ENCODE measurements at places on chromosomes 5 and 9.
A peak's percentile ranks its signal among the peaks of the same experiment; 100 is the strongest.

- no peak for DNase-seq
Observed at GRCh38 chr5:149725296-149725695, 4.8 kb upstream of the PPARGC1B start.

DNA sequence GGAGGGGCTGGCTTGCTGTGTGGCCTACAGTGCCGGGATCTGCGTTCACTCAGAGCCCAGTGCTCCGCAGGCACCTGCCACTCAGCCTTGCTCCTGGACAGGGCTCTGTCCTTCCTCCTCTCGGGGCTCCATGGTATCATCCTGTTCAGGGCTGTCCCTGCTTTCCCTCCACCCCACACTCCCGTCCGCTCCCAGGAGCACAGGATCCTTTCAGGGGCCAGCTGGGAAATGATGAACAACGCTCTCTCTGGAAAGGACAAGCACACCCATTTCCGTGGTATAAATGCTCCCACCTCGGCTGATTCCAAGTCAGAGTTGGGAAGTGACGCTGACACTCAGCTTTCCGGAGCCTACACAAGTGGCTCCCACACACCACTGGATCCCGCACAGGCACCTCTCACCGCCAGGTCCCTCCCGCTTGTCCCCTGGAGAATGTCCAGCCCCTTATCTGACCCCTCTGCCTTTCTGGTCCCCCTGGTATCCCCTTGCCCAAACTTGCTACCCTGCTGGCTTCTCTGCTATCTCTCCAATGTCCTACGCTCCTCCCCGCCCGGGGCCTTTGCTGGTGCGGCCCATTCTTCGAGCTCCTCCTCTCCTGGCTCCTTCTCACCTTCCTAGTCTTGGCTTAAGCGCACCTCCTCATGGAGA is 21.3 kb downstream of the HMCN2 start:
- no peak for DNase-seq

- no peak for DNase-seq
Observed at GRCh38 chr9:78986446-78986845, 585.3 kb upstream of the TLE4 start.

DNA sequence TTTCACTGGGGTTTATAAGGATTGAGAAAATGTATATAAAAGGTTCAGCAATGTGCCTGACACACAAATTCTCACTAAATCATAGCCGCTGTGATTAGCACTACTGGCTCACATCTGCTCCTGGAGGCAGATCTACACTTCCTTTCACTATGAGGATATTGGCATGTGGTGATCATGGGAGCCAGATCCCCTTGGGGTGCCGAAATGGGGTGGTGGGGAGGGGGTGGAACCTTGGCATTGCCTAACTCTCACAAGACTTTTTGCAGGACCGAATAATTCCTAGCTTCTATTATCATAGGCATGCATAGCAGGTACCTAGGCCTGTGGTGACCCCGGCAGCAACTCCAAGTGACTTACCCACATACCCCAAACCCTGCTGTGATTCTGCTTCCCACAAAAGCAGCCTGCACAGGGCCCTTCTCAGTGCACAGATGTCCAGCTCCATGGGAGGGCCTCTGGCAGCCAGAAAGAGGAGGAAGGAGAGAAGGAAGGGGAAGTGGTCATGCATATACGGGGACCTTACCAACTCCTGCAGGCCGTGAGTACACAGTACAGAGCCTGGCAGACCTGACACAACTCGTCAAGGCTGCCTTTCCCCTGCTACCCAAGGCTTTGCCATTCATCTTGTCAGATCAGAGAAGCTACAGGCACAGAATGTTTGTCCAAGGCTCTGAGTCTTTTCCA is 61.3 kb upstream of the IQGAP2 start:
- DNase-seq, result no peak

GRCh38 chr5:143889986-143890385 is 78.0 kb downstream of the HMHB1 start:
- peak; percentile 34 for DNase-seq

- DNase-seq, result no peak
Observed at GRCh38 chr5:169166078-169166477, 134.9 kb downstream of the SLIT3 start.

GRCh38 chr5:176608937-176609723 is 826 bp downstream of the GPRIN1 start:
- no peak for DNase-seq

- no peak for DNase-seq
Observed at GRCh38 chr5:123950701-123951581, 439.0 kb downstream of the CSNK1G3 start.

DNA sequence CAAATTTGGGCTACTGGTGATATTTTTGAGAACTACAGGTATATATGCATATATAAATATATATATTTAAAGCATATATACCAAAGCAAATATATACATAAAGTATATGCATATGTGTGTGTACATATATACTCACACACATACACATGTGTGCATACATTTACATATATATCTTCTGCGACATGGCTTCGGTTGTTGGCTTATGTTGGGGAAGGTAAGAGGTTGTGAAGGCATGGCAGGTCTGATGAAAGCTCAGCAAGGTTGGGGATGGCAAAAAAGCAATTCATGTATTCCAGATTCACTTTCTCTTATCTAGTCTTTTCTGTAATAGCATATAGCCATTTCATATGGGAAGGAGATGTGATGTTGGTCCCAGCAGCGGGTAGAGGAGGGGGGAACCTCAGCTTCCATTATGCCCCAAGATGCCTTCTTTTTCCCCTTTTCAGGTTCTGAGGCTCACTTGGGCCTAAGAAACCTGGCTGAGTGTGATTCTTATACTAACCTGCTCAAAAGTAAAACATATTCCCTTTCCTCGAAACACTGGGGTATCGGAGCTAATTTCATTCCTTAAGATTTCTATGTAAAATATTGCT is 201.7 kb downstream of the MEF2C start:
- no peak for DNase-seq

DNA sequence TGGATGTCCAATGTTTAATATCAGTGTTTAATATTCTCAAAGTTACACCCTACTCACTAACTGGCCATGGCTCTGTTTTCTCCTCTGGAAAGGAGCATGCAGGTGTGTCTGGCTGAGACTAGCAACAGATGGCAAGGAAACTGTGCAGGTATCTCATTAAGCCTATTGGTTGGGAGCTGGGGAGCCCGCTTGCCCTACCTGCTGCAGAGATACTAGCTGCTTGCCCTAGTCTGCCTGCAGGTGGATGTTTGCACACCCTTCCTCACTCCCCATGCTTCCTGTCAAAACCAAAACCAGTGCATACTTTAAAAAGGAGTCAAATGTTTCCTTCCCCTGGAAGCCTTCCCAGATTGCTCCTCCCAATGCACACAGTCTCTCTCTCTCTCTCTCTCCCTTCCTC is 228.3 kb upstream of the RASEF start:
- DNase-seq, result no peak

- DNase-seq, result no peak
Observed at GRCh38 chr5:126263591-126264184, 159.5 kb upstream of the GRAMD2B start.

GRCh38 chr5:134510970-134511795 is 14.3 kb upstream of the JADE2 start:
- no peak for DNase-seq

GRCh38 chr9:134980516-134980915 is 62.8 kb upstream of the FCN1 start:
- no peak for DNase-seq

DNA sequence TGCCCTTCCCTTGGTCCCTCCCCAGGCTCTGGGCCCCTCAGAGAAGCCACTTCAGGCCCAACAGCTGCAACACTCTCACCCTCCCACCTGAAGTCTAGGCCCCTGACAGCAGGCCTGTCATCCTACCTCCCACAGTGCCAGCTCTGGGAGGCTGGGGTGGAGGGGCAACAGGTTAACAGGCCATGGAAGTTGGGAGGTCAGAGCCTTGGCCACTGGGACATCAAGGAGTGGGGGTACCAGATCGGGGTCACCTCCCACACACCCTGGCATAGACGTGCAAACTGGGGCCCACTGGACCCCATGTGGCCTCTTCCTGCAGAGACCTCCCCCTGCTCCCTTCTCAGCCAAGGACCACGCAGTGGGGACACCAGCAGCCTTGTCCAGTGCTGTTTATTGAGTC is 2.8 kb downstream of the SSNA1 start:
- no peak for DNase-seq

DNA sequence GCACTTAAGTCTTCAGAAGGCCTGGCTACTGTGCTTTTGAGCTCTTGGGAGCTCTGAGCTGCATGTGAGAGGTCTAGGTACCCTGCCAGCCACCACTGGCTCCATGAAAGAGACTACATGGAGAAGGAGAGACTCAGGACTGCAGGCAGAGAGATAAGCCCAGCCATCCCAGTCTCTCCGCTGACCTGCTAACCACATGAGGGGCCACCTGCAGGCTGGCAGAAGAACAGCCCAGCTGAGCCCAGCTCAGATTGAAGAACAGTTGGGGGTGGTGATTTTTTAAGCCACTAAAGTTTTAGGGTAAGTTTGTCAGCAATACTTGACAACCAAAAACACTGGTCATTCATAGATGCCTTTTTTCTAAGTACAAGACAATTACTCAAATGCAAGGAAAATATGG is 205.0 kb upstream of the PRDM9 start:
- DNase-seq, result no peak

DNA sequence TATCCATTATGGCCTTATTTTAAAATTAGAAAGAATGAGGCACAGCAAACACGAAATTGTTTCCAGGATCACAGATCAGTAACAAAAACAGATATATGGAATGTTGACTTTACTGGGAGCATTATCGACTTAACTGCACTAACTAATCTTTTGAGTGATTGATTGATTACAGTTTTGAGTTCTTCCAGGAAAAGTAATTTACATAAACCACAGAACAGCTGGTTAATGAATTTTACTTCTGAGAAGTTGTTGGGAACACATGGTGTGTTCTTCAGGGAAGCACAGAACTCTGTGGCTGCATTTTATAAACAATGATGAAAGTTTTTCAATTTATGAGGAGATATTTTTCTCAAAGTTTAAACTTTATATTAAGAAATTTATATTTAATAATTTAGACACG is 802.4 kb upstream of the ACO1 start:
- DNase-seq, result peak; percentile 77

GRCh38 chr9:128146591-128147120 is 2.6 kb upstream of the LCN2 start:
- DNase-seq, result no peak

GRCh38 chr5:167821151-167821550 is 470.3 kb upstream of the WWC1 start:
- DNase-seq, result no peak

DNA sequence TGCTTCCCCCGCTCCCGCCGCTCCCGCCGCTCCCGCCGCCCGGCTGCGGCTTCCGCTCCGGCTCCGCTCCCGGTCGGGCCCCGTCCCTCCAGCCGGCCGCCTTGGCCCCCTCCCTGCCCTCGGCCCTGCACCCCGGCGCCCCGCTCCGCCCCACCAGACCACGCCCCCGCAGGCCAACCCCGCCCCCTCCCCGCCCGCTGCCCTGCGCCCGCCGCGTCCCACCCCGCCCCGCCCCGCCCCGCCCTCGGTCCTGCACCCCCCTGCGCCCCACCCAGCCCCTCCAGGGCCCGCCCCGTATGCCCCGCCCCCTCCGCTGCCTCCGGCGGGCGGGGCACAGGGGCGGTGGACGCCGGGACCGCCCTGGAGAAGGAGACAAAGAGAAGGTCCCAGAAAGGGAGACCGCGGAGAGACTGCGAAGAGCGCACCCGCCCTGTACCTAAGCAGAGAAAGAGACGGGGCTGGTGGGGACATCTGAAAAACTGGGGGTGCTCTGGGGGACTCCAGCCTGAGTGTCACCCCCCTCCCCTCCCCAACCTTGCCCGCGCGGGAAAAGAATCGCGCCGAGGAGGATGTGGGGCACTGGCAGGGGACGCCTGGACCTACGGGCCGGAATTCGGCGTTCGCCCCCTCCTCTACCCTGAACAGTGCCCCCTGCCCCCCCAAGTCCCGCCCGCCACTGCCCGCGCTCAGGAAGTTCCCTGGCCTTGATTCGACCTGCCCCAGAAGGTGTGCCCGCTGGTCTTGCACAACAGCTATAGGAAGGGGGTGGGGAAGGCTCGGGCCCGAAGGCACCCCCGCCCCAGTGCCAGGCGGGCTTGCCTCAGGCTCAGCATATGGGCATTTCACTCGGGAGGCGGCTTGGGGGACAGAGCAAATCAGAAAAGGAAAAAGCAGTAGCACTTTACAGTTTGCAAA is 42.8 kb upstream of the STXBP1 start:
- DNase-seq, result no peak

- peak; percentile 38 for DNase-seq
Observed at GRCh38 chr9:123049589-123050222, 16.2 kb downstream of the GPR21 start.

DNA sequence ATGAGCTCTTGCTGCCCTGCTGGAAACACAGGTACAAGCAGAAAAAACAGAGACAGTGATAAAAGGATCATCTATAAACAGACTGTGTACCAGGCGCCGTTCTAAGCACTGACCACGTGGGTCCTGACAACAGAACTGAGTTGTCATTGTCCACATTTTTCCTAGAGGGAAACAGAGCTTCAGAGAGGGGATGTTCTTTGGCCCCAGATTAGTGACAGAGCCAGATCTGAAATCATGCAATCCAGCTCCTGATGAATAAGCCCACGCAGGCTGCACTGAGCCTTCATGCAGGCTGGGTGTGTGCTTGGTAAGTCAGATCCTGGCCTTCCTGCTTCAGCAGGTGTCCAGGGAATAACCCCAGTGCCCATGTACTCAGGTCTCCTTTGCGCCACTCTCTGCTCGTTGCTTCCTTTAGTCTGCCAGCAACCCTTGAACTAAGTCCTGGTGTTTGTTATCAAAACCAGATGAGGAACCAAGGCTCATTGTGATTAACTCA is 22.8 kb upstream of the TCF7 start:
- no peak for DNase-seq

DNA sequence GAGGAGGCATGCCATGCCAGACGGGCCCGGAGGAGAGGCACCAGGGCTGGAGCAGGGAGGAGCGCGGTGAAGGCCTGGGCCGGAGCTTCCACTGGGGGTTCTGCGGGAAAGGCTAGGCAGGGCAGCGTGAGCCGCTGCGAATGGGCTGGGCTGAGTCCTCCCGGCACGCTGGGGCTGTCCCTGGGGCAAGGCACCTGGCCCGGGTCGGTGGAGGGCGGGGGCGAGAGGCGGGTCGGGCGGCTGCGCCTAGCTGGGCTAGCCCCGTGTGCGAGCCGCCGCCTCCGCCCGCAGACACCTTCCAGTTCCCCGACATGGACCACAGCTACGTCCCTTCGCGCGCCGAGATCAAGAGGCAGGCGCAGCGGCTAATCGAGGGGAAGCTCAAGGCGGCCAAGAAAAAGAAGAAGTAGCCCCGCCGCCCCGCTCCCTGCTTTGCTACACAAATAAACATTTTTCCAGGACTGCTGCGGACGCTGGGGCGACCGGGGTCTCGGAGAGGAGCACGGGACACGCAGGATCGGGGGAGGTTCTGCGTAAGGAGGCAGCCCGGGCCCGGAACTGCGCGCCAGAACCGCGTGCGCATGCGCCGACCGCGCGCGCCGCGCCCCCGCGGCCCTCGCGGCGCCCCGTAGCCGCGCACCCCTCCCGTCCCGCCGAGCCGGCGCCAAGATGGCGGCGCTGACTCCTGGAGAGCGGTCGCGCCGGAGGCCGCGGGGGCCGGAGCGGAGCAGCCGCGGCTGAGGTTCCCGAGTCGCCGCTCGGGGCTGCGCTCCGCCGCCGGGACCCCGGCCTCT is at the start of gene RABL6:
RABL6 (plus strand) TSS at position 668 of the 794 bp plus-strand sequence. CDS start 249 bp downstream, outside the sequence.
- DNase-seq, result peak; percentile 44

Data from DMS 273 treated with DMSO at 0.1 percent for 48 hours (cell line).